ENCODE measurements at places on chromosomes 11 and 22.

DNA sequence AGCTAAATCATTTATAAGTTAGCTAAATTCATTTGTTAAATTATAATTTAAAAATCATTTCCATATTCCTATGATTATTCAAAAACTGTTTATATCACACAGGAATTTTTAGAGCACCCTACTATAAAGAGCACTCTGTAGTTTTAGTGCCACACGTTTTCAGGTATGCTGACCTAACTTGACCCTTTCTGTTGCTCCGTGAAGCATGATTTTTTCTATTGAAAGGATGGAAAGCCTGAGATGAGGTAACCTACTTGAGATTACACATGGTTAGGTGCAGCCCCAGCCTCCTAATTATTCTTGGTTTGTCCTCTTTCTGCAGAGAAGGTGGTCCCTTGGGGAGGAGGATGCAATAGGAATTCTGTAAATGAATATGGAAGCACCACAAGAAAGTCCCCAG, 72.6 kb downstream of the PPFIBP2 start:
- DNase-seq, result no peak

DNA sequence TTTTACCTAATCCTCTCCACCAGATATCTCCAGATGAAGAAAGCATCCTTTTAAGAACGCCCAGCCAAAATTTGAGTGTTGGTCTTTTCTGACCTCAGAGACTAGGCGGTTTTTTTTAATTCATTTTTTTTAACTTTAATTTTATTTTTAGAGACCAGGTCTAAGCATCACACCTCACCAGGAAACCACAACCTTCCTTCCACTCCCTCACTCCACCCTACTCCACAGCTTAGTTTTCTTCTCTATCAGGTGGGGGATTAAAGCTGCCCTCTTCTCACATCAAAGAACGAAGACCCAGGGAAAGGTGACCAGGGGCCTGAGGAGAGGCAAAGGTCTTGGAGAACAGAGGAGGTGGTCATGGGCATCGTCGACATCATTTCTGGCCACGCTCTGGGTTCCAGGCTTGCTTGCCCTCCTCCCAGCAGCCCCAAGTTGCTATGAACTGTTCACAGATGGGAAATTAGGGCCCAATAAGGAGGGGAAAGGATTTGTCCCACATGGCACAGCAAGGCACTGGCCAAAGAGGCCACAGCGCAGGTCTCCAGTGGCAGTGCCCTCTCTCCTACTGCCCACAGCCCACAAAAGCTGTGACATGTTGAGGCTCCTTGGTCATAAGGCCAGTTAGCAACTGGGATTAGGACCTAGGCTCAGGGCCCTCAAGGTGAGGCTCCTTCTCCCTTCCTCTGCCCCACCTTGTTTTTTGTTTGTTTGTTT, 1.4 kb upstream of the PEX16 start:
- no peak for DNase-seq

DNA sequence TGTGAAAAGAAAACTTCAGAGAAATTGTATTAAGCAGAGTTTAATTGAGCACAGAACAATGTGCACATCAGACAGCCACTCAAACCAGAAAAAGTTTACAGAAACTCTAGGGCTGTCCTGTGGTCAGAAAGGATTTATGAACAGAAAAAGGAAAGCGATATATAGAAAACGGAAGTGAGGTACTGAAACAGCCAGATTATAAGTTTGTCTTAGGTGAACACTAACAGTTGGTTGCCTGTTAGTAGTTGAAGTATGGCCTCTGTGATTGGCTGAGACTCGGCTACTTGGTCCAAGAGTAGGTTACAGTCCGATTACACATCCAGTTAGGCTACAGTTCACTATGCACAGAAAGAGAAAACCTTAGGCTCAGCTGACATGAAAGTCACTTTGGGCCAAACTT, 1232.5 kb upstream of the RAG2 start:
- no peak for DNase-seq

GRCh38 chr11:126153972-126154371, 57.5 kb downstream of the RPUSD4 start:
- no peak for DNase-seq

DNA sequence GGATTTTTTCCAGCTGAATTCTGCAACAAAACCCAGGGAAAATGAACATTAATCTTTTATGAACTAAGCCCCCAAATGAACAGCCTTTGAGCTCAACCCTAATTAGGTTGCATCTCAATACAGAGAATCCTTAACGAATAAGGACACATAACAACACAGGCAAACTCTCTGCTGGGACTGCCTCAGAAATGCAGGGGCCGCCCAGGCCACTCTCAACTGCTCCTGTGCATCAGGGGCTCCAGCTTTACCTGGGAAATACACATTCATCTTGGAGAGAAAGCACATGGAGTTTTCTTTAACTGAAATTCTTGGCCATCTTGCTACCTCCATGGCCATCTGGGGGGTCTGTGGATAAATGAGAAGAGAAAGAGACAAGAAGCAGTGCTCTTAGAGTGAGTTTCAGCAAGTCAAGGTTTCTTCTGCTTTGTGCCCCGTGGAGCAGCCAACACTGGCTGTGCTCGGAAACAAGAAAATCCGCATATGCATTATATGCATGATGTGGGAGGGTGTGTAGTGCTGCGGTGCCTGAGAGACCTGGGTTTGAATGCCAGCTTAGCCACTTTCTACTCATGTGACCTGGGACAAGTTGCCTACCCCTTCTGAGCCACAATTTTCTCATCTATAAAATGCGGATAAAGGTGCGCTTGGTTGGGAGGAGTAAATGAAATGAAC, 81.9 kb upstream of the RCN1 start:
- DNase-seq, result no peak

DNA sequence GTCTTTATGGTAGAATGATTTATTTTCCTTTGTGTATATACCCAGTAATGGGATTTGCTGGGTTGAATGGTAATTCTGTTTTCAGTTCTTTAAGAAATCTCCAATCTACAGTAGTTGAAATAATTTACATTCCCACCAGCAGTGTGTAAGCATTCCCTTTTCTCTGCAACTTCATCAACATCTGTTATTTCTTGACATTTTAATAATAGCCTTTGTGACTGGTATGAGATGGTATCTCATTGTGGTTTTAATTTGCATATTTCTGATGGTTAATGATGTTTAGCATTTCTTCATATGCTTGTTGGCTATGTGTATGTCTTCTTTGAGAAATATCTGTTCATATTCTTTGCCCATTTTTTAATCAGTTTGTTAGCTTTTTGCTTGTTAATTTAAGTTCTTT, 901.2 kb downstream of the METTL15 start:
- no peak for DNase-seq

- DNase-seq, result no peak
Observed at GRCh38 chr11:29008481-29008880, 900.3 kb downstream of the METTL15 start.

- DNase-seq, result no peak
Observed at GRCh38 chr11:8178297-8178696, 9.5 kb upstream of the RIC3 start.

DNA sequence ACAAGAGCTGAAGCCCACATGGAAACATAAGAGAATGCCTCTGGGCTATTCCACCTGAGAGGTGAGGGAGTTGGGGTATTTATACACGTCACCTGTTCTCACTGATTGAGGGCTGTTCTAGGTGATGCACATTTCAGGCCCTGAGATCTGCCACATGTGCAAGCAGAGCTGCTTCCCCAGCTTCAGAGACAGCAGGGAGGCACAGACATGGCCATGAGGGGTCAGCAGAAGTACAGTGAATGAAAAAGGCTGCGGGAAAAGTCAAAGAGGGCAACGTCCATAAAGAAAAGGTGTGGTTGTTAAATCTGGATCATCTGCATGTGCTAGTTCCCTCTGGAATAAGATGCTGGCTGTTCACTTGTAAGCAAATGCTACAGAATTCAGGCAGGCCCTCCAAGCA, 75.4 kb downstream of the GAB4 start:
- no peak for DNase-seq

All from NCI-H187 (cell line).